NCI-H2107 (cell line): ENCODE measurements at places on chromosomes 2 and 18.

DNA sequence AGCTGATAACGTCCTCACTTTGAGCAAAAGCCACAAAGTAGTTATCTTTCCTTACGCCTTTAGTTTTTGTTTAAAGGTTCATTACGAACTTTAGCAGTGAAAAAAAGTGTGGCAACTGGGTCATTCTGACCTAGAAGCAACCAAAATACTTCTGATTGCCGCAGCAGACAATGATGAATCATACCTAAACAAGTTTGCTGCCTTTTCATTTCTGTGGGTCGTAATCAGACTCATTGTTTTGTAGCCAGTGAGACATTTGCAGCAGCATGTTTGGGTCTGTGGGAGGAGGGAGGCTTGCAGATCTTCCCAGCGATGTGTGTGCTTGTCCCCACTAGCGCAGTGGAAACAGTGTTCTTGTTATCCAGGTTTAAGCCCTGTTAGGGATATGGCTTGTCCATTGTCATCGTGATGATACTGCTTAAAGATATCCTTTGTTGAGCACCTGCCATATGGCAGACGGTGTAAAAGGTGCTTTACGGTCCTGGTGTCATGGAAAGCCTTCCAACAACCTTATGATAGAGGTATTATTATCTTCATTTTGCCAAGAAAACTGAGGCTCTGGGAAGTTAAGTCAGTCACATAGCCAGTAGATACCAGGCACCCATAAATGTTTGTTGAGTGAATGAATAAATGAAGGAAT, 1.3 kb upstream of the GREB1 start:
- DNase-seq, result no peak

DNA sequence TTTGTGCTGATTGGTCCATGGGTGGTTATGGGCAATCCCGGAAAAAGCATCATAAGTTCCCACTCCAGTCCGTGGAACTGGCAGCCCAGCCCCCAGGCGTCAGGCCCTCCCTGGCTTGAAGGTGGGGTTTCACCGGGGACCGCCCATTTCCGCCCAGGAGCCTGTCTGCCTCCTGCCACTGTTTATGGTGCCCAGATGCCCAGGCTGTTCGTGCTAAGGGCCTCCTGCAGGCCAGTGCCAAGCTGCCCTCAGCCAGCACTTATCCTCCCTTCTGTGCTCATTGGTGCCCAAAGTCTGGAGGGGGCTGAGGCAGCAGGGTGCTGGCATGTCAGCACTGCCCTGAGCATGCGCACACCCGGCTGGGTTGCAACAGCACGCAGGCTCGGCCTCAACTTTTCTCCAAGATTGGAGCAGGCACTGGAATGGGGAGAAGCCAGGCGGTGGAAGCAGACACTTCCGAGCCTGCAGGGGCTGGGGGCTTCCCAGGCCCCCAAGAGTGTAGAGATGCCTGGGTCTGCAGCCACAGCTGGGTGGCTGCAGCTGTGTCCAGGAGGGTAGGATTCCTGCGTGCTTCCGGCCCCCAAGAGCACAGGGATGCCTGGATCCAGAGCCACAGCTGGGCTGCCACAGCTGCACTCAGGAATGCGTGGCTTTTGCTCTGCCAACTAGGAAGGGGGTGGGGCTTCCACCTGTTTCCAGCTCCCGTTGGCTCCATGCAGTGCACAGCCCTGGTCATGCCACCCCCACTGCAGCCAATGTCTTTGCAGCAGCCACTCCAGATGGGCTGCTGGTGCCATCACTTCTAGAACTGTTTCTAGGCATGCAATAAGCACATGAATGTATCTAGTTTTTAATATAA, 74.0 kb downstream of the AGPS start:
- no peak for DNase-seq

- no peak for DNase-seq
Observed at GRCh38 chr18:21739604-21740537, 721 bp upstream of the MIB1 start.

GRCh38 chr18:7207366-7207915, 23.4 kb upstream of the LRRC30 start:
- no peak for DNase-seq

- no peak for DNase-seq
Observed at GRCh38 chr18:50665519-50665918, 105.6 kb downstream of the MAPK4 start.

GRCh38 chr2:106109675-106110424, 84.3 kb downstream of the UXS1 start:
- no peak for DNase-seq

DNA sequence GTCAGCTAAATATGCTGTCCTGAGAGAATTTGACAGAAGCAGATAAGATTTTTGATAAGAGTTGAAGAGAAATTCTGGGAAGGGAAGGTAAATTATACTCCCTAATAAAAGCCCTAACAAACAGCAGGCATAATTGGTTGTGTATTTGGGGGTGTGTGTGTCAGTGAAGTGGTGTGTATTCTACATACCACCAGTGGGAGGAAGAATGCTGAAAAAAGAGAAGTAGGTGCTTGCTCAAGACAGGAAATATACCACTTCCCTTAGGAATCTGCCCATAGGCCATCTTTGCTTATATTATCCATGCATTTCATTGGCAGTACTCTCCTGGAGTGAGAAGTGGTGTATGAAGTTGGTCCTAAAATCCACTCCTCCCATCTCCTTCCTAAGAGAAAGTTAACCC, 76.2 kb downstream of the FMNL2 start:
- no peak for DNase-seq

DNA sequence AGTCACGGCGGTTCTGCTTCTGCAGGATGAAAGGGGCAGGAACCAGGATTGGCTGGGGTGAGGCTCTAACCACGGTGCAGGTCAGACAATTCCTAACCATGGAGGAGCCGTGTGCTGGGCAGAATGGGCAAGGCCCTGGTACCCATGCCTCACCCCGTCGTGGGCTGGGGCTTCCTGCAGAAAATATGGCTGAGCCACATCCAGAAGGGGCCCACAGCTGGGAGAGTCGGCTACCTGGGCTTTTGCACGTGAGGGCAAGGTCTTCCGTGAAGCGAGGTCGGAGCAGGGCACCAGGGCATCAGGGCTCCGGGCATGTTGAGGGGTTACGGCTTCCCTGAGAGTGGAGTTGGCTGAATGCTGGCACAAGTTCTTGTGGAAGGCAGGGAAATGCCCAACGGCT, 147.8 kb downstream of the ARHGAP28 start:
- DNase-seq, result no peak

DNA sequence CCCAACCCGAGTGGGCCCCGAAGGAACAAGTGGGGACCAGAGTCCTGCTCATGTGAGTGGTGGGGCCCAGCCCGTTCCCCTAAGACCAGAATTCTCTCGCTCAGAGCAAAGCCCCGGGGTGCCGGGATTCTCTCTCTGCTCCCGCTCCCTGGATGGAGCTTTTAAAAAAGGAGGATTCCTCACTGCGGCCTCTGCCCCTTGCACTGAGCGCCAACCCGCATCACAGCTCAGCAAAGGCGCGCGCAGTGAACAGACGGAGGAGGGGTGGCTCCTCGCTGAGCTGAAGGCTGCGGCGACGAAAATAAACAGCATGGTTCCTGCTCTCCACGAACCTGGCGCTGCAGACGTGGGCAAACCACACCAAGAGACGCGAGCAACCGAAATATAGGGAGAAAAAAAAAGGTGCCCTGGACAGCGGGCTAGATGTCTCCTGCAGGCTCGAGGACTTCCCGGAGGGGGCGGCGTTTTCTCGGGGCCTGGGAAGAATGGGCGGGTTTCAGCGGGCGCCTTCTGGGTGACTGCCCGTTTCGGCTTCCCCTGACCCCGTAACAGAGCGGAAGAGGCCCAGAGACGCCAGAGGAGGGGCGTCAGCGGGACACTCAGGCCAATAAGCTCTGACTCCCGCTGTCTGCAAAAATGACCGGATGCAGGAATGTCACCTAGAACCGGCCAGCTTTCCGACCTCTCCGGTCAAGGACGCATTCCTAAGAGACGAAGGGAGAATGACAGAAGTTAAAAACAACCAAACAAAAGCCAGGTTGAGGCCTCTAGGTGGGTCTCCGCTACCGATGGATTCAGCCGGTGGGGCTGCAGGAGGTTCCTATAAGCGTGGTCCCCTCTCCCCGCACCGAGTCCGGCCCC, 819 bp upstream of the KLF11 start:
- no peak for DNase-seq

GRCh38 chr2:152858594-152859265, 140.3 kb downstream of the ARL6IP6 start:
- DNase-seq, result no peak

DNA sequence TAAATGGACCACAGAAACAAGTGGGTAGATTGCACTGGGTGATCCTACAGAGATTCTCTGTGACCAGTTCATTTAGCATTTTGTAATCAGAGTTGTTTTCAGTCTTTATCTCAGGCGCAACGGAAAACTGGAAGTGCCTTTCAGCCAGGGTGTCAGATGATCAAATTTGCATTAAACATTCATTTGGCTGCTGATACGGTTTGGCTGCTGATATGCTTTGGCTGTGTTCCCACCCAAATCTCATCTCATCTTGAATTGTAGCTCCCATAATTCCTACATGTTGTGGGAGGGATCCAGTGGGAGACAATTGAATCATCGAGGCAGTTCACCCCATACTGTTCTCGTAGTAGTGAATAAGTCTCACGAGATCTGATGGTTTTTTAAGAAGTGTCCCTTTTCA, 1396.1 kb upstream of the TMEFF2 start:
- DNase-seq, result no peak

GRCh38 chr2:238979636-238980035, 131.8 kb downstream of the TWIST2 start:
- DNase-seq, result no peak

- no peak for DNase-seq
Observed at GRCh38 chr2:41998186-41999127, 49.4 kb upstream of the PKDCC start.

GRCh38 chr2:37854676-37855282, 70.3 kb upstream of the RMDN2 start:
- DNase-seq, result no peak

- DNase-seq, result no peak
Observed at GRCh38 chr2:233129351-233129978, 69.3 kb downstream of the INPP5D start.

GRCh38 chr2:27431395-27431794, 3.0 kb downstream of the NRBP1 start:
- no peak for DNase-seq

DNA sequence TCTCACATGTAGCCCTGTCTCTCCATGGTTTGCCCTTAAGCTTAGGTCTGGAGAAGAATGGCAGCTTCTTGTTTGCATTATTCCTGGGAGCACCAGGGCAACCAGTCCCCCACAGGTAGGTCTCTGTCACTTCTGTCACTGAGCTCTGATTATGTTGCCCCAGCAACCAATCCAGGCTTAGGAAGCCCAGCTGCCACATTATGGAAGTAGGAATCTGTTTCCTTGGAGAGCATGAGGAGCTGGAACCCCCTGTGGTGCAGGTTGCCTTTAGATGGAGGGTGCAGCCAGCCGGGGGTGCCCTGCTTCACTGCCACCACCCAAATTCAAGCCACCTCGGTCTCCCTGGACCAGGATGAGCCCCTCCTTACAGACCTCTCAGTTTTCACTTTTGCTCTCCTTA, 4.8 kb downstream of the RESP18 start:
- DNase-seq, result no peak

DNA sequence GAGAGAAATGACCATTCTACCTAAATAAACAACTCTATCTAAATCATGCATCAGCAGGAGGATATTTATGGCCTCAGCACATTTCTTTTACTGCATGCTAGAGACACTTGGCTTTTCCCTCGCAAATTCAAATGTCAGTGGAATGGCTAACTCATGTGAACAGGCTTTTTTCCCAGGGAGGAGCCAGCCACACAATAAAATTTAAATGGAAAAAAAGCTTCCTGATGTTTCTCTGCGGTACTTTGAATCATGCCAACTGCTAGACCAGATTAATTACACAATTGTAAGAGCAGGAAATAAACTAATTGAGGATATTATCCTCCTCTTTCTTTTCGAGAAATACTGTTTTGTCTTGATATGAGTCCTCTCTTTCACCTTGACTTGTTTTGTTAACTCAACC, 676.3 kb downstream of the IRS1 start:
- DNase-seq, result no peak

- DNase-seq, result no peak
Observed at GRCh38 chr18:46174342-46175041, 70.3 kb downstream of the HAUS1 start.

DNA sequence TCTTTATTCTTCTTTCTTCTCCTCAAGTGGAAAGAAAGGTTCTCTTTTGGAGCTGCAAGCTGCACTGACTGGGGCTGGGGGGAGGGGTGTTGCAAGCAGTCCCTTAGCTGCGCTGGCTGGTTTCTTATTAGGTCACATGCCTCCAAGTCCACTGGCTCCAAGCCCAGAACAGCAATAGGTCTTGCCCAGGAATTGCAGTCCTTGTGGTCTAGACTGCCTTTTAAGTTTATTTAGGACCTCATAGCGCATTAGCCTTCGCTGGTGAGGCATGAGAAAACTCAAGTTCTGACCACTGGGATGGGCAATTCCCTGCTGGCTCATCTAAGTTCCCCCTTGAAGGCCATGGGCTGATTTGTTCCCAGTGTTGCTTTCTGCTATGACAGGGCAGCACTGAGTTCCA, 138.6 kb upstream of the SCN7A start:
- no peak for DNase-seq

GRCh38 chr2:2271469-2271941, 59.6 kb downstream of the MYT1L start:
- no peak for DNase-seq

- DNase-seq, result no peak
Observed at GRCh38 chr18:41034413-41034812, 920.6 kb upstream of the PIK3C3 start.

DNA sequence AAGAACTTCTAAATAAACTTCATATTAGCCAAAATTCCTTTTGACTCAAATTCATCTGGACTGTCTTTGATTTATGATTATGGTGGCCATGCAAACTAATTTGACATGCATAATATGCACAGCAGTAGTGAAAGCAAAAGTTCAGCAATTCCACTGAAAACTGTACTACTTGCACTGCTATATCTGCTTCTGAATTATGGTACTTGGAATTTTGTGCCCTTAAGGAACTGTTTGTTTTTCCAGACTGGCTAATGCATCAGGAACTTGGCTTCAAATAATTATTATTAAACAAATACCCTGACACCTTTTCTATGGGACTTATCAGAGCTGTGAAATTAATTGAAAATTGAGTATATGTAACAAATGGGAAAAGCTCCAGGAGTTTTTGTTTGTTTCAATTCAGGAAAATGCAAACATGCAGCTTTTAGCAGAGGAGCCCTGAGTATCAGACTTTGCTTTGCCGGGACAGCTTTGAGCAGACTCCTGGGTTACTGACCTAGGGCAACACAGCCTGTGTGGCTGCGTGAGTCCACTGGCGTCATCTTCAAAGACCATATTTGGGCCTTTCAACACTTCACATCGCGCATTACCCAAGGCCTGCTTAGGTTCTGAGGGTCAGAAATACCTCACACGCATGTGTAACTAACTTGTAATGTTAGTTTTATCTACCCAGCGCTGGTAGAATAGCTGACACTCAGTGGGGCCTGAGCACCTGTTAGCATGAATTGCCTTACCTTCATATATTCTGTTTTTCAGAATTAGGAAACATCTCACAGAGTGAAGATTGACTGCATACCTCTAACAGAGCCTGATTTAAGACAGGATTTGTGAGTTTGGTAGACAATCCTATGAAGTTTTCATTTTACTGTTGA, 35.4 kb downstream of the CFAP221 start:
- DNase-seq, result no peak
